Stimulated activated CD8-positive, alpha-beta memory T cell treated with anti-CD3 and anti-CD28 coated beads, Interleukin-2, amount 100 ng/mL, for 1 hour (primary cell): ENCODE measurements at places on chromosomes 2 and 18.

DNA sequence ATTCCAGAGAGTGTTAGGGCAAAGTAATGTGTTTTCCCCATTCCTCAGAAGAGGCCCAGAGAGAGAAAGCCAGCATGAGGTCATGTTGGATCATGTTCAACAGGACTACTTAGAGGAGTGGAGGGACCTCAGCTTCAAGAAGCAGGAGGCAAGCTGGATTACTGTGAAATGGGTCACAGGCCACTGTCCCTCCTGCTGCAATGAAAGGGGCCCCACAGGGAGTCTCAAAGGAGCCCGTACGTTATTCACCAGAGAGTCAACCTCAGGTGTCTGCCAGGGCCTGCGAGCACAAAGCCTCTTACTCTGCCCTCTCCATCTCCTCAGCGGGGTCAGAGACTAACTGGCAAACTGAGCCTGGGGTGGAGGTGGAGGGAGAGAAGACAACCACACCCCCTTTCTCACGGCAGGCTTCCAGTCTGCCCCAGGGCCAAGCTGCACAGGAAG, 27.2 kb upstream of the ACYP2 start:
- no peak for DNase-seq

DNA sequence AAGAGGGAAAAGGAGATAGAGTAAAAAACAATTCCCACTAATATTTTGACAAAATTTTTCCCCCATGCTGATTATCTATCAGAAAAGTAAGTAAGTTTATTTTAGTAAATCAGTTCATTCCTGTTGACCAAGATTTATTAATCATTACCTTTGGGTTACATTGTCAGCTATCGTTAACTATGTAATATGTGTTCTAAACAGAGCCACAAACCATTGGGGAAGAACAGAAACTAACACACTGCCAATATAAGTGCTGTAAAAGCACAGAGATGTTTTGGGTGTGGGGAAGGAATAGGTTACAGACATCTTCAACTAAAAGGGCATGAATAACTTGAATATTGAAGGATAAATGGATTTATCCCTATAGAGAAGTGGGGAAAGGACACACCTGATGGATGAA, 42.5 kb upstream of the ACADL start:
- no peak for DNase-seq

DNA sequence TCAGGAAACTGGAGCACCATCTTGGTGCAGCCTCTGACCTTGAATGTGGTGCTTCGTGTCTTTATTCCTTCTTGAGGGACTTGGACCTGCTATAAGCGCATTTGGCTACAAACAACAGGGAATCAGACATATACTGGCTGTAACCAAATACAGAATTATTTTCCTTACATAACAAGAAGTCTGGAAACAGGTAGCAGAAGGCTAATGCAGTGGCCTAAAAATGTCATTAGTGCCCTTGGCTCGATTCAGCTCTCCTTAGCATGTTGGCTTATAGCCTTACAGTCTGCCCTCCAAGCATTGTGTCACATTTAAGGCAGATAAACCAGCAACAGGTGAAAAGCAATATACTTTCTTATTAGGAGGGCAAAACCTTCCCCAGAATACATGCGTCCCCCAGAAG, 655.4 kb downstream of the XIRP2 start:
- DNase-seq, result no peak

GRCh38 chr2:44972771-44973535, 31.5 kb downstream of the SIX3 start:
- no peak for DNase-seq

DNA sequence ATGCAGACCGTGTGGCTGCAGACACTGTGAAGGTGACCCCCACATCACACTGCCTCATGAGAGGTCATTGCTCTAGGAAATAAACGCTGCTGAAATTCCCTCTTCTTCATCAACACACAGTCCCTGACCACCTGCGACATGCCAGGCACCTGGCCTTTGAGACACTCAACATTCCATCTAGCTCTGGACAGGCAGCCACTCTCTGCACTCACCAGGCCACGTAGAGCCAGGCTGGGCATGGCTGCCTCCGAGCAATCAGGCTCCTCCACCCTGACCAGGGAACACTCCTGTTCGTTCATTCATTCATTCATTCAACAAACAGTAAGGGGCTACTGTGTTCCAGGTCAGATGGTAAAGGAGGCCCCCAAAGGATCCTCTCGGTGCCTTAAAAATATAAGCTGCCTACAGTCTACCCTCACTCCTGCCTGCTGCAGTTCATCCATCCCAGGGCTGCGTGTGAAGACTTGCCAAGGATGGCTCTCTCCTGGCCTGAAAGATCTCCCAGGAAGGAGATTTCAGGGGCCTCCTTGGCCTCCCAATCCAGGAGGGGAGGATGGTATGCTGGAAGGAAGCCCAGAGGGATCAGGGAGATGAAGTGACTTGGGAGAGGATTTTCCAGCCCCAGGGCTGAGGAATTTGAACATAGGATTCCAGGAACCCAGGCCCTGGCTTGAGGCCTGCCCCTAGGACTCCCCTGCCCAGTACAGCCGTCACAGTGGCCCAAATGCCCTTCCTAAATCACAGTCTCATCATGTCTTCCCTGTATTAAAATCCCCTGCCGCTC, 66.7 kb downstream of the TNS1 start:
- DNase-seq, result no peak

- DNase-seq, result no peak
These were observed 21.4 kb upstream of the RUFY4 start for GRCh38 chr2:218047536-218048225.

DNA sequence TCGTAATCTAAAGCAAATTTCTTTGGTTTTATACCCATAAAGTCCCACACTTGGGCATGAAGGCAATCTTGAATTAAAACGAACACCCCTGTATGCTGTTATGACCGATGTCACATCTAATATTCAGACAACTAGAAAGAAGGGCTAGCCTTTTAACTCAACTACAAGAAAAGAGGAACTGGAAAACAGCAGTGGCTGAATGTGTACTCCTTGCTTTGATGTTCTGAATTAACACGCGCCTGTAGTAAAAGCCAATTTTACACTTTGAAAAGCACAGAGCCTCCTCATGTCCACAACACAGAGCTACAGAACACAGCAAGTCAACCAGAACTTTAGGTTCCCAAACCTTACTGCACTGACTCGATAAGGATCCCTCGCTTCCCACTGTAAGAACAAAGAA, 147.6 kb downstream of the HDAC4 start:
- DNase-seq, result no peak

DNA sequence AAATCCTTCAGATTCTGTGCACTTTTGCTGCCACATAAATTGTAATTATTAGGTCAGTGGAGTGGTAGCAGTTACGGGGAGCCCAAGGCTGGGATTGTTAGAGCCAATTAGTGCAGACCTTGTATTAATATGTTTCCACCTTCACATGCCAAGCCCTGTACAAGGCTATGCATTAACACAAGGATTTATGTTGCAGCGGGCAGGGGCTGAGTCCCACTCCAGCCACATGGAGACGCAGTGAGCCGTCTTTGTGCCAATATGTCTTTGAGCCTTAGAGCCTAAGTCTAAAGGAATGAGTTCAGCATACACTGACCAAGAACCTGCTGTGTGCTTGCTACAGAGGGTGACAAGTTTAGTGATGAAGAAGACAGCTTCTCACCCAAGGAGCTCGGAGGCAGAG, 238.2 kb downstream of the TSN start:
- no peak for DNase-seq

- DNase-seq, result no peak
These were observed 110.4 kb downstream of the ADCYAP1 start for GRCh38 chr18:1014951-1015624.
